D341Med (cell line): ENCODE measurements at places on chromosomes 2 and 18.

GRCh38 chr2:1728821-1729220 is 15.5 kb downstream of the PXDN start:
- no peak for DNase-seq

GRCh38 chr2:75560768-75561565 is at the start of gene EVA1A:
Gene EVA1A, minus strand, starts transcription at chr2:75560939. Its CDS starts 42,799 bp downstream, at chr2:75518140.
- DNase-seq: peak; percentile 45

DNA sequence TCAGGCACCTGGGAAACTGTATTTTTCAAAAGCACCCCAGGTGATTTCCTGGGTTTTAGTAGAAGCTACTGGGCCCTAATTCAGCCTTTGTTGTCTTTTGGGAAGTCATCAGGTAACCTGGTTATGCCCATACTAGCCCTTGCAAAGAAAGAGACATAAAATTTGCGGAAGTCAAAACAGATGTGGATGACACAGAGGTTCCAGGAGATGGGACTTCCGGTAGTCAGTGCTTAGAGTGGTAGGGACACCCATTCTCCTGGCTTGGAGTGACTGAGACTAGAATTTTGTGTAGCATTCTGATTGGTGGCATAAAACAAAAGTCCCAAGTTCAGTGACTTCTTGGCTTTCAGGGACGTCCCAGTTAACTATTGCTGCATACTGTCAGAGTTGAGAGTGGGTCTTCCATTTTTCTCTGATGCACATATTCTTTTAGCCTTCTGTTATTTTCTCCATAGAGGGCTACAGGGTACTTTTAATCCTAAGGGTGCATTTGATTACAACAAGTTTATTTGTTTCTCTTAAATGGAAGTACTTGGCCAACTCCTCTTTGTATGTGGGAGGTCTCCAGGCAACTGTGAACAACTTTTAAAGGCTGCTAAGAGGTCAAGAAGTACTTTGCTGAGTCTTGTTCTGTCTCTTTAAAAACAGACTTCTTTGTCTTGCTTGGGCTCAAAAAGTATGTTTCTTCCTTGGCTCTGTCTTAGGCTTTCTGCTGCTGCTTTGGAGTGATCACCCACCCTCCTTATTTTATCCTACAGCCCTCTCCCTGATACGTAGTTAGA is 8.8 kb downstream of the NAB1 start:
- DNase-seq: no peak

DNA sequence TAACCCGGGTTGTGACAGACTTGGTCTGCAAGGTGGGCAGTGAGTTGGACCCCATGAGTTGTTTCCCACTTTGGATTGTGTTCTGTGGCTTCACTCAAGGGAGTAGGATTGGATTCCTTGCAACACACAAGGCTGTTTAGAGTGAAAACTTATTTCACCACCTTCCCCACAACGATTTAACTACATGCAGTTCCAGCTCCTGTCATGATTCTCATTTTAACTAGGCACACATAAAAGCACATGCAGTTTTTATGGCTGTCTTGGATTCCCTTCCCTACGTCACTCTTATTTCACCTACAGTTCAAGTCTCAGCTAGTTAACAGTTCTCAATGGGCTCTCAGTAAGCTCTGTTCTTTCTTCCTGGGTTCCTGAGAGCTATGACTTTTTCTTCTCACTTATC is 15.9 kb downstream of the EFEMP1 start:
- DNase-seq: no peak

DNA sequence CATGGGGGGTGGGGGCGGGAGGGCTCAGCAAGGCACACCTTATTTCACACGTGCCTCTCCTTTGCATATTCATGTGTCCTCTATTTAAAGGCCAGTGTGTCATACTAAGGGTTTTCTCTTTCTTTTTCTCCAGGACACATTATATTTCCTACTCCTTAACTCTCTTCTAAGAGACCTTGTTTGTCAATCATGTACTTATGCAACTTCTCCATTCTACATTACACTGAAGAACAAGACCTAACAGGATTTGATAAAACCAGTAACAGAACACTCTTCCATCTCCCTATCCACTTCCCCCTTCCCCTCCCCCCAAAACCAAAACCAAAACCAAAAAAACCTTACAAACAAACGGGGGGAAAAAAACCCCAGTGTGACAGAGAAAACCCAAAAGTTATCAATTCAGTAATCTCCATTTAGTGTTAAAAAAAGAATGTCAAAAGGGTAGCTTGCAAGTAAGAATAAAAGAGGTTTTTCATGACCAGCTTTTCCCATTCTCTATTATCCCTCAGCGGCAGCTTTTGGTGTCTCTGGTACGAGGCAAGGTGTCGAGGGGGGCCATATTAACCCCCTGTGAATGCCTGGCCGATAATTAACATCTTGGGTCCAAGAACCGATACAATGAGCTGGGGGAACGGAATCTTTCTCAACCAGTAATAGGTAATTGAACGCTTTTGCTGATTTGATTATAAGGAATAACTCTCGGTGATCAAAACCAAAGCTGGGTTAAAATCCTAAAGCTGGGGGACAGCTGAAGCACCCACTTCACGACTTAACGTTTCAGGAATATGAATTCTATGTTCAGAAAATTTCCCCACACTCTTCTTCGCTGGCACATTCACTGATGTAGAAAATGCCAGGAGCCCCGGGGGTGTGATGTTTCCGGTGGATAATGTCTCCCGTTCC is 191.0 kb upstream of the TCF4 start:
- DNase-seq: no peak

DNA sequence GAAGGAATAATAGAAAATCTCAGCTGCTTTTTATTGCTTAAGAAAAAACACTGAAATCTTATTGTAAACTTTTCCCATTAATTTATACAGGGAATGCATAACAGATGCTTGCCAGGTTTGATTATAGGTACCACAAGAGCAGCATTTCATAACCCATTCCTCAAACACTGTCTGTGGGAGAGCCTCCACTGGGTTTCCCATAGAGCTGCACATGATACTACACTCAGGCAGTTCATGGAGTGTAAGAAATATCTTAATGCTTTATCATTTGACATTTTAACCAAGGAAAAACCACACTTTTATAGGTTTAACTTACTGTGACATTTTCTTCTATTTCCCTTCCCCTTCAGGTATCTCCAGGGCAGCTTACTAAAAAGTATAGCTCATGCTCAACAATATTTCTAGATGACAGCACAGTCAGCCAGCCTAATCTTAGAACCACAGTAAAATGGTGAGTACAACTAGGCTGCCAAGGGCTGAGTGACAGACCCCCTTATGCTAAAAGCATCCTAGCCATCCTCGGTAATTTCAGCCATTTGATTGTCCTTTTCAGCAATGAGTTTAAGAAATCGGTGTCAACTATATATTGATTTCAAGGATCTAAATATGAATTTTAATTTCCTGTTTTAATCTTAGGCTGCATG is 22.3 kb downstream of the CCNYL1 start:
- DNase-seq: no peak

DNA sequence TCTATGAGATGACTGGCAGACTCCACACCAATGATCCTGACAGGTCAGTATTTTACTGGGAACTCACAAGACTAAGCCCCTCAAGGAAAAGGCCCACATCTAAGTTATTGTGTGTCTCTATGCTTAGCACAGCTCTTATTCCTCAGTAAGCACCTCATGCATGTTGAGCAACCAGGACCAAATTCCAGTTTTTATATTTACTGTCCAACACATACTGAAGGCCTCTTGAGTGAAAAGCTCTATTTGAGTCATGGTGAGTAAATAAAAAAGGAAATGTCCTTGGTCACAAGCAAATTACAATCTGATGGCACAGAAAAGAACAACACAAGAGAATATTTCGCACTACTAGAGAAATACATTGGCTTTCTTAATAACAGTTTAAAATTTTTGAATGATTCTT is 87.9 kb upstream of the ETAA1 start:
- no peak for DNase-seq

DNA sequence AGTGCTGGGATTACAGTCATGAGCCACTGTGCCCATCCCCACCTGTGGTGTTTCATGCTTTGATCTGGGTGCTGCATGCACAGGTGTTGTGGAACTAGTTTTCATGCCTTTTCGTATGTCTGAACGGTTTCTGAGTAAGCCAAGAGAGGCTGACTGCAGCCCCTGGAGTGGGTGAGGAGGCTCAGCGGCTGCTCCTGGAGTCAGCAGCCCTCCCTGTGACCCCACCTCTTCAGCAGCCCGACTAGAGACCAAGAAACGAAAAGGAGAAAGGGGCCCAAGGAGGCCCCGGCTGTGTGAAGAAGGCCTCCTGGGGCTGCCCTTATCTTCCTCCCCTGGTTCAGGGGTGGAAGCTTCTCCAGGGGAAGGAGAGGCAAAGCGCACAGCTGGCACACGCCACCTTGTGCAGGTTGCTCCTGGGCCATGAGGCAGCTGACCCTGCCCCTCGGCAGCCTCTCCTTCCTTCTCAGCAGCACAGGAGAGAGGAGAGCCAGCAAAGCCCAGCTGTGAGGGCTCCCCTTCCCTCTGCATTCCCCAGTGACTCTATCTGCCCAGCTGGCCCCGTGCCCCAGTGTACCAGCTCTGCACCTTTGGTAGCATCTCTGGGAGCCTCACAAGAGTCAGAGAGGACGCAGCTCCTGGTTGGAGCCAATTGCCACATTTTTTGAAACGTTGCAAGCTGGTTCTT is 182.5 kb upstream of the HS6ST1 start:
- no peak for DNase-seq

- DNase-seq: no peak
Observed at GRCh38 chr2:164242409-164242808, 378.9 kb downstream of the GRB14 start.

DNA sequence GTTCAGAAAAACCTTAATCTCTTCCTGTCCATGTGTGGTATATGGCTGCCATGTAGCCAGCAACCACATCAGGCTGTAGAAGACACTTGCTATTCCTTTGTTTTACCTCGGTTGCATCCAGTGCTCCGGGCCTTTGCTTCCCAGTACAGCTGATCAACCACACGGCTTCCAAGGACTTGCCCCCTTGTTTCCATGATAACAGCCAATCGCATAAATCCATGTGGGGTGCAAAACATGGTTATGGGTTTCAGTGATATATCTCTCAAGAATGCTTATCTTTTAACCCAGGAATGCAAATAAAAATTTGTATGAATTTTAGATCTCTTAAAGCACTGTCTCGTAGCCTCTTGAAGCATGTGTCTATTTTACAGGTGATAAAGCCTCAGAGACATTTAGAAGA is 118.3 kb downstream of the MGAT5 start:
- no peak for DNase-seq

DNA sequence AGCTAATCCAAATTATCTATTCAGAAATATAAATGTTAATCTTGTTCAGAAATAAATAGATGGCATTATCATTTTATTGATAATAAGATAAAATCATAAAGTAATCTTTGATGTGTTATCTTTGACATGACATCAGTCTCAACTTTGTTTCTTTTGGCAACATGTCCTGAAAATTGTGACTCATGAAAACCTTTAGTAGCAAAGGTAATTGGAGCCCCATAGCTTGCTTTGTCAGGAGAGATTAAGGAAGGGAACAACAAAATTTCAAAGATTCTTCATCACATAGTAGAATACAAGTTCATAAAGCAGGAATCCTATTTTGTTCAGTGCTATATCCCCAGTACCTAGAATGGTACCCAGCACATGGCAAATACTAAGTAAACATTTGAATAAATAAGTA is 165.4 kb downstream of the KCNE4 start:
- no peak for DNase-seq

GRCh38 chr2:156399950-156400705 is 36.1 kb upstream of the GPD2 start:
- peak; percentile 84 for DNase-seq

DNA sequence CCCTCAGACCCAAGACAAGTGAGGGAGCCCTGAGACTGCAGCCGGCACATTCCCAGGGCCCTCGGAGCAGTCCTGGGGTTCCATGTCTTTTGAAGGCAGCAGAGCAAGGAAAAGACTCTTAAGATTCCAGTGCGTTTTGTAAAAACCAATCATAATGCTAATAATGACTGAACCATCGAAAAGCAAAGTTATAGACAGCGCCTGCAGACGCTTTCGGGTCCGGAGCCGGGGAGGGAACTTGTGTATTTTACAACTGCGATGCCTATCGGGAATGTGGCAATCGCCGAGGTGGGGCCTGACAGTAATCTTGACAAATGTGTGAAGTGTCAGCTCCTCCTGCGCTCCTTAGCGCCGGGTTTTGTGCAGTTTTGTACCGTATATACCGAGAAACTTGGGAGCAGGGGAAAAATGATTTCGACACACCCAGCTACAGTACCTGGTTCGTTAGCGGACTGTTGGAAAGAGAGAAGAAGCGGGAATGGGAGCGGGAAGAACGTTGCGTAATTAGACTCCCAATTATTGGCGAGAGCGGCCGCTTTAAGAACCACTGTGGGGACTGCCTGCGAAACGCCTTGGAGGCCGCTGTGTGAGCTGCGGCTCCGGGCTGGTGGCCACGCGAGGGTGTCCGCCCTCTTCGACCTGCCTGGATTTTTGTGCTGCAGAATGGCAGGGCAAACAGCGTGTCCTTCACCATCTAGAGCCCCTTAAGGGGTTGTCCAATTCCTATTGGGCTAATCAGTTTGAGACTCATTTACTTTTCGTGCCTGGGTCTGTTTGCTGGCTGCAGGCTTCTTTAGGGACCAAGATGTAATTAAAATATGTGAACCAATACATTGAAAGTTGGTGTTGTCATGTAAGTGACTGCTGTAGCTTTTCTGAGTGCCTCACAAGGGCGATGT is 2.4 kb downstream of the EPAS1 start:
- DNase-seq: peak; percentile 58

DNA sequence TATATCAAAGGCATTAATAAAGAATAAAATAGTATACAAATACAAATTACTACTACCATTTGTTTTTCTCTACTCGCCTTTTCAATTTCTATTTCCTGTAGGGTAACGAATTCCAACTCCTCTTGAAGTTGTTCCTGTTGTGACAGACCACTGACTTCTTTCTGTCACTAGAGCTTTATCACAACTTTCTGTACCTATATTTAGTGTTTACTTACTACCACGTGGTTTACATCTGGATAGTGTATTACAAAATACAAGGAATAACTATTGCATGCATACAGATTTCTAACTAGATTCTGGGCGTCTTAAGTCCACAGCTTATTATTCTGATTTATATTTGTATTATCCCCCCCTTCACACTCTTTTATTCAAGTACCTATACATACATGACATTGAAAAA is 22.3 kb downstream of the NBAS start:
- no peak for DNase-seq

- peak; percentile 14 for DNase-seq
Observed at GRCh38 chr2:137096693-137097092, 331.3 kb downstream of the THSD7B start.

GRCh38 chr2:24021122-24021998 is 11.5 kb downstream of the MFSD2B start:
- peak; percentile 68 for DNase-seq
